ENCODE measurements at places on chromosomes 1 and 21. TPM values are rescaled to one million over a fixed set of nuclear protein-coding genes. Genes with fewer than 3 reads are reported as not detected.

Gene ATAD3C
- 0.12 TPM for total RNA-seq

Gene DAB1
- total RNA-seq, result 12.5 TPM

Gene NUF2
- total RNA-seq, result 1.5 TPM

Gene STPG1
- total RNA-seq, result 4.4 TPM

Gene RORC
- total RNA-seq, result 13.7 TPM

GRCh38 chr1:18109756-18110597 lies 2.4 kb downstream of the IGSF21 start:
- peak overlapping the region; percentile 8 for H3K4me3 ChIP-seq
- H3K27ac ChIP-seq, result peak overlapping the region; percentile 4
- peak; percentile 34 for DNase-seq
- peaks cover 14% of the 10 kb centered on the region for H3K4me1 ChIP-seq
- peaks cover 71% of the 10 kb centered on the region for H3K27me3 ChIP-seq

DNA sequence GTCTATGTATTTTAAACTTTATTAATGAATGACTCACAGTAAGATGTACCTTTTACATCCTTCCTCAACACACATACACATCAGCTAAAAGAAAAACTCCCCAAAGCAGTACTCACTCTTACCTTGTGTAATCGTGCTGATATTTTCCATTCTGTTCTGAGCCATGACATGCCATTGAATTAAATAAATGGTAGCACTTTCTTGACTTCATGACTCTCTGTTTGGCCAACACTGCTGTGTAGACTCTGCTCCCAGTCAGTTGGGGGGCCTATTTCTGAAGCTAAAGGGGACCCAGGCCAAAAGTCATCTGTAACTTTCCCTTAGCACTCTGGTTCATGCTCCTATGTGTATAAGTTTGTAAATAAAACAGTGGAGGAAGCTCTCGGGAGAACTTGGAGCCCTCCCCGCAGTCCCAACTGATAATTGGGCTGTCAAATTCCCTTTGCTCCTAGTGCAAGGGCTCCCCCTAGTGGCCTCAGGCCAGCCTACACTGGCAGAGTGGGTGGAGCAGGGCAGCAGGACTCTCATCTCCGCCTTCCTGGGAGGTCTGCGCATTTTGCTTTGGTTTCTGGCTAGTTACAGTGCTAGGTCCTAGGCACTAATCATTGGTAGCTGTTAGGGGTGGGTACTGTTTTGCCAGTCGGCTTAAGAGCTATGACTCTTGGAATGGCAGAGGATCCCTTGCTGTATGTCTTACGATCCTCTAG lies 1.7 kb upstream of the FYB2 start:
- no peak overlapping the region for H3K27ac ChIP-seq
- peaks cover 30% of the 10 kb centered on the region for H3K4me1 ChIP-seq
- DNase-seq, result peak; percentile 73
- H3K4me3 ChIP-seq, result no peak overlapping the region

DNA sequence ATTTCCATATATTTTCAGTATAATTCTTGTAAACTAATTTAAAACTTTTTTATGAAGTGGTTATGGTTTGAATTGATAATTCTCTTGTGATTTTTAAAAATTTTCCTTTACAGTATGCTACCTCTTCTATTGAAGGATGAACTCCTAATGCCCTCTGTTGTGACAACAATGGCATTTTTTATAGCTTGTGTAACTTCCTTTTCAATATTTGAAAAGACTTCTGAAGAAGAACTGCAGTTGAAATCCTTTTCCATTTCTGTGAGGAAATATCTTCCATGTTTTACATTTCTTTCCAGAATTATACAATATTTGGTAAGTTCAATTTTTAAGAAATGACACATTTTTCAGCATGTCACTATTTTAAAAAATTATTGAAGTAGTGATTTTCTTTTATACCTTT lies 61.4 kb downstream of the ALG6 start:
- peaks cover 14% of the 10 kb centered on the region for H3K36me3 ChIP-seq
- H3K27ac ChIP-seq, result no peak overlapping the region
- no peaks in the 10 kb centered on the region for H3K4me1 ChIP-seq
- DNase-seq, result no peak
- H3K27me3 ChIP-seq, result no peaks in the 10 kb centered on the region

DNA sequence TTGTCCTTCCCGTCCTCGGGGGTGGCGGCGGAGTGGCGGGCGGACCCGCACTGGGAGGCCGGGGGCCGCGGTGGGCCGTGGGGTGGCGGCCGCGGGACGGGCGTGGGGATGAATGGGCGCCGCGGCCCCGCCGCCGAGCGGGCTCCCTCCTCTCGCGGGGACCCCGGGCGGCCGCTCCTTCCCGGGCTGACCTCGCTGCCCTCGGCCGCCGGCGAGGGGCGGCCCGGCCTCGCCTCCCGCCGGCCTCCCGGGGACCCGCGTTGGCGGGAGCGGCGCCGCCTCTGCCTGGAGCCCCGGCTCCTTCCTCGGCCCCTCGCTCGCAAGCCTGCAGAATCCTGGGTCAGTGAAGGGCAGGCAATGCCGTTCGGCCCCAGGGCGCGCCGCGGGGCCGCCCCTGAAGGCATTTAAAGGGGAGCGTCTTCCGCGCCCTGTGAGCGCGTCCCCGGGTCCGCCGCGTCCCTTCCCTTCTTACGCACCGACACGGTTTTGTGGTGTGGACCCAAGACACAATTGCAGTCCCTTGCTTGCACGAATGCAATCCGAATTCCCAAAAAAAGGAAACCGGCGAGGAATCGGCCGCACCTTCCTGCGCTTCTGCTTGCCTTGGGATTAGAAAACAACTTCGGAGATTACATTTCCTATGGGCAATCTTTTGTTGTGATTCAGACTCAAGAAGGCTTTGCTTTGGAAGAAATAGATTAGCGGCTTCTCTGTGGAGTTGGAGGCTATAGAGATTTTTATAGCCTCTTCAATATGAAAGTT lies 776 bp downstream of the ITSN1 start:
- peak overlapping the region; percentile 89 for H3K27ac ChIP-seq
- peak; percentile 31 for DNase-seq
- peak overlapping the region; percentile 82 for H3K4me3 ChIP-seq
- H3K27me3 ChIP-seq, result no peaks in the 10 kb centered on the region

- no peaks in the 10 kb centered on the region for H3K27me3 ChIP-seq
- H3K27ac ChIP-seq, result no peak overlapping the region
- no peaks in the 10 kb centered on the region for H3K36me3 ChIP-seq
- H3K4me1 ChIP-seq, result no peaks in the 10 kb centered on the region
- H3K4me3 ChIP-seq, result no peak overlapping the region
- no peak for DNase-seq
Observed at GRCh38 chr1:30379684-30380624, 343.4 kb downstream of the MATN1 start.

DNA sequence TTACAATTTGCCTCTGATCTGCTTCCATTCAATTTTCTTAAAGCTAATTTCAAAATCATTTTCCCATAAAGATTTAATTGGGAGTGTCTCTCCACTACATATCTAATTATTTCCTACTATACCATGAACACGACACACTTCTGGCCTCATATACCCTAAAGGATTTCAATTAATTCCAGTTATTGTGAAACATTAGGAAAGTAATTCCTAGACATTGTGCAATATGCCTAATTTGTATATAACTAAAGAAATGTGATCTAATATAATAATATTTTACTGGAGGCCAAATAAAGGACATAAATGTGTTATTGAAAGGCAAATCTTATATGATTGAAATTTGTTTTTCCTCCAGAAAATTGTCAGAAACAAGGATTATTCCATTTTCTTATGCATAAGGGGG lies 727.2 kb upstream of the ADGRL2 start:
- no peaks in the 10 kb centered on the region for H3K27me3 ChIP-seq
- no peak overlapping the region for H3K27ac ChIP-seq
- H3K4me3 ChIP-seq, result no peak overlapping the region
- no peaks in the 10 kb centered on the region for H3K4me1 ChIP-seq
